ENCODE measurements at places on chromosomes 11 and 22.

DNA sequence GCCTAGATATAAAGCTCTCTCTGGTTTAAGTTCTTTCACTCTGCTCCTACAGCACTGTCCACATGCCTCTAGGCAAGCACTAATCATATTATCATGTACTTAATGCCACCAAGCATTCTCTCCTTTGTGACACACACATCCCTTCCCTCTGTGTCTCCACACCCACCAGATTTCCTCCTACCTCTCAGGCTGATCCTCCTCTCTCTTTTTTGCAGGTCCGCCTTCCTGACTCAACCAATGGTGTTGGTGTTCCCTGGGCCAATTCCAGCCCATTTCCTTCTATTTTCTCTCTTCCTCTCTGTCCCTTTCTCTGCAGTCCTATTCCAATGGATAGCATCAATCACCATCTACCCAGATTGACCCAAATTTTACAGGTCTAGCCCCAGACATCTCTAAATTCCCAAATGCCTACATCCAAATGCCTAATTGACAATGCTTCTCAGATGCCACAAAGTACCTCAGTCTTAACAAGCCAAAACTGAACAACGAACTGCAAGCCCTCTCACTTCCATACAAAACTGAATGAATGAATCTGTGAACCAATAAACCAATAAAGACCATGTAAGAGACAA, 504 bp upstream of the ZNF215 start:
- no peak for DNase-seq

- DNase-seq: peak; percentile 37
Measured at GRCh38 chr22:33438273-33438672, 380.1 kb upstream of the SYN3 start.

DNA sequence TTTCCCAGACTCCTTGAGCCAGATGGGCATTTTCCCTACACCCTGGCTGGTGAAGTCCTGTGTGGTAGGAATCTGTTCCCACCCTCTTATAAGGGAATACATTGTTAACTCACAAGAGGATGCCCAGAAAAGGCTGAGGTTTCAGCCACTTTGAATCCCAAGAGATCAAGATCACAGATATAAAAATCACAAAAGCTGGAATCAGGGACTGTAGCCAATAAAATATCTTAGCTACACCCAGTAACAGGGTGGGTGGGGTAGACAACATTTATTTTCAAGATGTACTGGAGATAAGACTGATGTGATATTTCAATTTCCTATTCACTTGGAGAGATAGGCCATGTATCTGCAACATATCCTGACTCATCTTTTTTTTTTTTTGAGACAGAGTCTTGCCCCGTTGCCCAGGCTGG, 50.3 kb downstream of the COPB1 start:
- DNase-seq: no peak

- no peak for DNase-seq
Measured at GRCh38 chr11:26827567-26828081, 105.8 kb upstream of the SLC5A12 start.

GRCh38 chr11:1565904-1566247, 6.2 kb downstream of the DUSP8 start:
- DNase-seq: no peak

Measured in DMS 273 treated with DMSO at 0.1 percent for 48 hours (cell line).